Psoas muscle (tissue), 8 donors: ENCODE measurements at places on chromosomes 2 and 18. TPM values are rescaled to one million over a fixed set of nuclear protein-coding genes. Genes with fewer than 3 reads are reported as not detected.
A peak's percentile ranks its signal among the peaks of the same experiment; 100 is the strongest.

DNA sequence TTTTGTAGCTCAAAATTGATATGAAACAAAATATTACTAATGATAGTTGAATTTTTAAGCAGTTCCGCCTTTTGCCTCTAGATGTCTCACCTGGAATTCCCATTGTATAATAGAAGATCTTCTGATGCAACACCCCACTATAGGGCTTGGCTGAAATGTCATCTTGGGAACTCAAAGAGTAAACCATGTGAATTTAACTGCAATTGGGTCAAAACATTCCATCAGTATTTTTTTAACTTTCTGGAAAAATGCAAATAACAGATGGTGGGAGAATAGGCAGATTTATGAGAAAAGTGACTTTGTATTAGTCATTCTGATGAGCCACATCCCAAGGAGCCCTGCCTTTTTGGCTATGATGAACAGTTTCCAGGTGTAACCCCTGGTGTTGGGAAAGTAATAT is 489.9 kb downstream of the NYAP2 start:
- H3K4me3 ChIP-seq, result no peak overlapping the region
- no peaks in the 10 kb centered on the region for H3K36me3 ChIP-seq
- H3K4me1 ChIP-seq, result peaks cover under 1% of the 10 kb centered on the region
- H3K27me3 ChIP-seq, result no peaks in the 10 kb centered on the region
- H3K27ac ChIP-seq, result no peak overlapping the region

GRCh38 chr18:55048892-55049291 is 89.6 kb upstream of the CCDC68 start:
- H3K27me3 ChIP-seq, result no peaks in the 10 kb centered on the region
- no peaks in the 10 kb centered on the region for H3K4me1 ChIP-seq
- H3K4me3 ChIP-seq, result no peak overlapping the region
- no peak overlapping the region for H3K27ac ChIP-seq
- no peaks in the 10 kb centered on the region for H3K36me3 ChIP-seq

DNA sequence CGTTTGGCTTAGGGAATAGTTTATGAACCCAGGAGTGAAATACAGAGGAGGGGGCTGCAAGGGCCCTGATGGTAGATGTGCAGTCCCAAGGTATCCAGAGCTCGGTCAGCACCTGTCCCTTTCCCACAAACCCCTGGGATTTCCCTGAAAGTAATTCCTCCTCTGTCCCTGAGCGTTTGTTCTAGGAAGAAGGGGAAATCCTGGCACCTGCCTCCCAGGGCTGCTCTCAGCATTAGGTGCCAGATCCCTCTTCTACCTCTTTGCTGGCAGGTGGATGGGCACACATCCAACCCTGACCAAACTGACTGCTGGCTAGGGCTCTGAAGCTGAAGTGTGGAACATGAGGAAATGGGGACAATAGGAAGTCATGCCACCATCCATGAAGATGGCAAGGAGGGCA is 824.0 kb downstream of the SLC4A3 start:
- DNase-seq, result no peak
- no peaks in the 10 kb centered on the region for H3K4me1 ChIP-seq
- H3K27ac ChIP-seq, result no peak overlapping the region
- H3K36me3 ChIP-seq, result no peaks in the 10 kb centered on the region
- no peaks in the 10 kb centered on the region for H3K27me3 ChIP-seq

DNA sequence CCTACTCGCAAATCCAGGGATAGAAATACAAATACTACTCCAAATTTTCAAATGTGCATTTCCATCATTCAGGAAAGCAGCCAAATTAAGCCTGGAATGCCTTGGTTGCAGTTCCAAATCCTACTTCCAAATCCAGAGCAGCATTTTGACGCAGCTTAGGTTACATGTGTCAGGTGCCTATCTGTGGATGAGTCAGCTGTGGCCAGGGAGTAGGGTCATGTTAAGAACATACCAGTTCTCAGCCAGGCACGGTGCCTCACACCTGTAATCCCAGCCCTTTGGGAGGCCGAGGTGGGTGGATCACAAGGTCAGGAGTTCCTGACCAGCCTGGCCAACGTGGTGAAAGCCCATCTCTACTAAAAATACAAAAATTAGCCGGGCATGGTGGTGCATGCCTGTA is 17.0 kb downstream of the SLC30A6 start:
- no peak overlapping the region for H3K27ac ChIP-seq
- DNase-seq, result no peak
- H3K27me3 ChIP-seq, result no peaks in the 10 kb centered on the region
- peaks cover 4% of the 10 kb centered on the region for H3K4me1 ChIP-seq
- no peak overlapping the region for H3K4me3 ChIP-seq

DNA sequence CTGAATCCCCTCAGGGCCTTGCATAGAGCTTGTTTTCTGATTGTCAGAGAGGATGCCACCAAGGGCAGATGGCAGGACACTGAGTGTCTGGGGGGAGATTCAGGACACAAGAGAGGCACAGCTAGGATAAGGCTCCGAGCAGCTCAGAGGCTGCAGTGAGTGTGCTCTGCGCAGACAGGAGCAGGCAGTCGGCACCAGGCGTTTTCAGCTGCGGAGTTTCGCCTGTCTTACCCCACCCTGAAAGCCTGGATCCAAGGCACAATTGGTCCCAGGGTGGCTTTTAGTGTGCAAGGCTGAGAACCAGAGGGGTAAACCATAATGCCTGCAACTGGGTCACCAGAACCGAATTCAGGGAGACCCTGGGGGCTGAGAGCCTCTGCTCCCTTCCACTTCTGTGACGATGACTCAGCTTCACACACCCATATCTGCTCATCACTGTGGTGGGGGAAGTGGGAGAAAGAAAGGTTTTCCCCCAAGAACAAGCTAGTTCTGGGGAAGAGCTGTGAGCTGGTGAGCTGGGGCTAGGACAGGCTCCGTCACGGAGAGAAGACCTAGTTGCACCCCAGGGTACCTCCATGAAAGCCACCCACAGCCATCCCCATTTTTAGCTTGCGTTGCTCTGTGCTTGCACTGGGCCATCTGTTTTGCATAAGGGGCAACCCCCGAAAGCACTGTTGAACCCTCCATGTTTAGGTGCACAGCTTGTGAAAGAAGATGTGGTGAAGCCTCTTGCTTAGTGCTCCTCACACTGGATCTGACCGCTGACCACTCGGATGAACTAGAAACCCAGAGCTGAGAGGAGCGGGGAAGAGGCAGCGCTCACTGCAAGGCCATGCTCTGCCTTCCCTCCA is 173.7 kb downstream of the CELF4 start:
- H3K4me1 ChIP-seq, result no peaks in the 10 kb centered on the region
- no peak overlapping the region for H3K27ac ChIP-seq
- peaks cover 28% of the 10 kb centered on the region for H3K27me3 ChIP-seq

DNA sequence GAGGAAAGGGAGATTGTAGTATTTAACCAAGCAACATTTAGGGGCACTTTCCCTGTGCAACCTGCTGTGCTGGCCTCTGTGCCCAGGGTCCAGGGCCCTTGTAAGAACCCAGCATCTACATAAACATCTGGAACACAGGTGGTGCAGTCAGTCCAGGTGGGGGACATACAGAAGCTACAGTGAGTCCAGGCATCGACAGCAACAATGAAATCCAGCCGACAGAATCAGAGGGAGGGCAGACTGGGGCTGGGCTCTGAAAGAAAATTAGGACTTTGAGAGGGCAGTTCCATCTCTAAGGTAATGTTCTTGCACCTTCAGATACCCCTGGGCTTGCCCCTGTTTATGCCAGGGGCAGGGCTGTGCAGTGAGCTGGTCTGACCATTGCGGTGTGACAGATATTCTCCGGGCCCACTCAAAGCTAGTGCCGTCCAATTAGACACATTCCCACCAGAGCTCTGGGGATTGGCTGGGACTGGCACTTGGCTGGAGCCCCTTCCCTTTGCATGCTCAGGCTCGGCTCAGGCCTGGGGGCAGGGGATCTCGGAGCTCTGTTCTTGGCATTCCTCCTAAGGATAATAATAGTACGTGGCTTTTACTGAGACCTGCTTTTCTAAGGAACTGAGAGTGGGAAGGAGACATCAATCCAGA is 5.4 kb downstream of the LBH start:
- H3K4me3 ChIP-seq, result peak overlapping the region; percentile 22
- H3K27ac ChIP-seq, result no peak overlapping the region
- no peaks in the 10 kb centered on the region for H3K36me3 ChIP-seq
- peaks cover 8% of the 10 kb centered on the region for H3K4me1 ChIP-seq
- peaks cover 44% of the 10 kb centered on the region for H3K27me3 ChIP-seq

The EMILIN2 gene
- 2.2 TPM for total RNA-seq

The ANKRD62 gene
- total RNA-seq, result not detected
